ENCODE measurements at places on chromosomes 16 and 17. TPM values are rescaled to one million over a fixed set of nuclear protein-coding genes. Genes with fewer than 3 reads are reported as not detected.

The RAB34 gene
- 61.9 TPM for polyA plus RNA-seq

The TACO1 gene
- polyA plus RNA-seq = 18.2 TPM

The TMED6 gene
- 1.5 TPM for polyA plus RNA-seq

The TOB1 gene
- 64.6 TPM for polyA plus RNA-seq

The MPP2 gene
- polyA plus RNA-seq = 2.6 TPM

The USP6 gene
- 30.0 TPM for polyA plus RNA-seq

The TRPV2 gene
- polyA plus RNA-seq = 4.5 TPM

The LITAFD gene
- not detected for polyA plus RNA-seq

The SPATA20 gene
- 24.3 TPM for polyA plus RNA-seq

The TP53TG3 gene
- not detected for polyA plus RNA-seq

The MC1R gene
- 2.2 TPM for polyA plus RNA-seq

The RCVRN gene
- 0.25 TPM for polyA plus RNA-seq

The KCNAB3 gene
- polyA plus RNA-seq = 4.6 TPM

The ATP2A3 gene
- polyA plus RNA-seq = 5.3 TPM

The ASGR2 gene
- 0.11 TPM for polyA plus RNA-seq

The PRDM7 gene
- polyA plus RNA-seq = not detected

The TP53TG3B gene
- polyA plus RNA-seq = not detected

The KRT27 gene
- not detected for polyA plus RNA-seq

The CPSF4L gene
- polyA plus RNA-seq = not detected

The MT1A gene
- polyA plus RNA-seq = not detected

The KRT25 gene
- polyA plus RNA-seq = not detected

The GSG1L gene
- polyA plus RNA-seq = 2.0 TPM

The EVPLL gene
- polyA plus RNA-seq = not detected

The ATP2C2 gene
- polyA plus RNA-seq = 0.38 TPM

The ZPBP2 gene
- polyA plus RNA-seq = not detected

The RHBDL1 gene
- polyA plus RNA-seq = 1.8 TPM

The CALB2 gene
- 0.33 TPM for polyA plus RNA-seq

The SRL gene
- polyA plus RNA-seq = 694 TPM

The CPHXL gene
- polyA plus RNA-seq = not detected

The KRTAP2-4 gene
- not detected for polyA plus RNA-seq

The CETP gene
- 5.3 TPM for polyA plus RNA-seq

The RASL10B gene
- 3.1 TPM for polyA plus RNA-seq

The UTS2R gene
- polyA plus RNA-seq = 5.8 TPM

The SOX15 gene
- 1.7 TPM for polyA plus RNA-seq

The GLTPD2 gene
- polyA plus RNA-seq = 0.95 TPM

The CUEDC1 gene
- polyA plus RNA-seq = 48.8 TPM

The CBLN1 gene
- 1.9 TPM for polyA plus RNA-seq

The HOXB8 gene
- polyA plus RNA-seq = 0.19 TPM

The JUP gene
- polyA plus RNA-seq = 31.0 TPM

The KRTAP3-2 gene
- 0.52 TPM for polyA plus RNA-seq

The AGRP gene
- polyA plus RNA-seq = not detected

The AANAT gene
- 0.37 TPM for polyA plus RNA-seq

The ST6GALNAC1 gene
- polyA plus RNA-seq = 0.70 TPM

The PRR35 gene
- polyA plus RNA-seq = 0.14 TPM

The SEPTIN1 gene
- 3.3 TPM for polyA plus RNA-seq

The FBXW10B gene
- 1.7 TPM for polyA plus RNA-seq

The SHISA9 gene
- 0.13 TPM for polyA plus RNA-seq

The ATP2A1 gene
- 688 TPM for polyA plus RNA-seq

The NXPH3 gene
- polyA plus RNA-seq = 1.3 TPM

The MILR1 gene
- 7.0 TPM for polyA plus RNA-seq

The AIPL1 gene
- polyA plus RNA-seq = not detected

The KATNIP gene
- polyA plus RNA-seq = 7.9 TPM

The MTSS2 gene
- polyA plus RNA-seq = 126 TPM

The NACA2 gene
- polyA plus RNA-seq = 1.0 TPM

The CD300LB gene
- polyA plus RNA-seq = 0.20 TPM

The SCN4A gene
- 50.1 TPM for polyA plus RNA-seq

The ACACA gene
- 23.8 TPM for polyA plus RNA-seq

The TBC1D28 gene
- polyA plus RNA-seq = not detected

The WSCD1 gene
- 40.3 TPM for polyA plus RNA-seq

Data from forelimb muscle (tissue), 1 donor.